ENCODE measurements at places on chromosomes 6 and 20.

GRCh38 chr6:42093582-42094329 lies 43.4 kb downstream of the TAF8 start:
- DNase-seq = no peak

GRCh38 chr6:146336191-146336590 lies 207.4 kb upstream of the RAB32 start:
- DNase-seq = no peak

DNA sequence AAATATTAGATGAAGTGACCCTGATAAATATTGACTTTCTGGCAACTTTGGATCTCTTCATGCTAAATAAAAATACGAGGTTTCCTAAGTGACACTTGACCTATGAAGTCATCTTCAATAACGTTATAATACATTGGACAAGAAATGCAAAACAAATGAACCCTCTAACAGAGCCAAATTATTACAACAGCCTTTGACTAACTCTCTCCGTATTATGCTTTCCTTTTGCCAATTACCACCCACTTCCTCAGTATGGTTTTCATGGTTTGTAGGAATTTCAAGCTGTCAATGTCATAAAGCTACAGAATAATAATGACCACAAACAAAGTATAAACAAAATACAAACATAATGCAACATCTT lies 210.5 kb downstream of the MOXD1 start:
- DNase-seq = no peak

DNA sequence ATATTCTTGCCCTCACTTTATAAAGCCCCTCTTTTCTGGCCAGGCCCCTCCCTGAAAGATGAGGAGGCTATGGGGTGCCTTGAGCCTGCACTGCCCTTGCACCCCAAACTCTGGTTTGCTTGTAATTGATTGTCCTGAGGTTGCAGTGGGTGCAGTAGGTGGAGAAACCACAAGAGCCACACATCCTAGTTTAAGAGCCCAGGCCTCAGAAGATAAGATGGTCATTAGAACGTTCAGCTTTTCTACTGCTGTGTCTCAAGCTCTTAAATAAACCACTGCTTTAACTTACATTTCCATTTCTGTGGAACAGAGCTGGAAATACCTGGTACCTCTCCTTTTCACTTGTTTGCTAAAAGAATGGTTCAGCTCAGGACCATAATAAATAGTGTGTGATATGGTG lies 9.0 kb downstream of the MRAP2 start:
- DNase-seq = no peak

DNA sequence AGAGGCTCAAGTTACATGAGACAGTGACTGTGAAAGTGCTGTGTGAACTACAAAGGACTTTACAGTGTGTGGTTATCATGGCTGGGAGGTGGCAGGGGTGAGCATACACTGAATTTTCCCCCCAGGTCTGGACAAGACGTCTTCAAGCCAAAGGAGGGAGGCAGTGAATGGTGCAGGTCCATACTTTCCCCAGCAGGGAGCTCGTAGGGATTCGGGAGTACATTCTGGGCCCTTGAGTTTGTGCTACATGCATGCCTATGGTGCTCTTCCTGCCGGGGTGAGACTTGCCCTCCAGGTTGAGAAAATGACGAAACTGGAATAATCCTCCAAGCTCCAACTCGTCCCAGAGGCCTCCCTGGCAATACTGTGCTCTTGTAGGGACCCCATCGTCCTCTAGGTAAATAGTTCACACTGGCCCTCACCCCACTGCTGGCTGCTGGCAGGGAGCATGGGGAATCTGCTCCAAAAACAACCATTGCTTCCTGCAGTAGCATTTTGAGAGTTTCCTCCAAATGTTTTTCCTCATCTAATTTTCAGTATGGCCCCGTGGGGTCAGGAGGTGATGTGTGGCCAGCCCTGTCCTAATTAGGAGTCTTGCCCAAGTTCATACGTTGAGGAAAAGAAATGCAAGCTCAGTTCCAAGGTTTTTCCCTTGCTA lies 57.6 kb downstream of the ZNF831 start:
- DNase-seq = no peak

DNA sequence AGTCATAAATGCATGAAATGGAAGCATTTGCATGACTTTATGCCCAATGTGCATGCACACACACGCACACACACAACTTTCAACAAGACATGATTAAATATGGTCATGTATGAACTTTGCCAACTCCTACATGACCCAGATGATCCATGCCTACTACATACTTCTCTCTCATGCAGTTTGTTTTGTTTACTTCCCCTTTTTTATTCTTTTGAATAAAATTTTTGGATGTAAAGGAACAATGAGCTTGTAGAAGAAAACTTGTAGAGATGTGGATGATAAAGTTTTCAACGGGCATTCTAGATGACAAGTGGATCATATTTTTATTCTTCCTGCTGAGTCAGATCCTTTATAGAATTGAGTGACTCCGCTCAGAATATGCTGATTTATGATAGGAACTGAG lies 50.8 kb upstream of the AIG1 start:
- DNase-seq = no peak

- no peak for DNase-seq
These were observed 18.2 kb downstream of the PPARD start for GRCh38 chr6:35360349-35361138.

DNA sequence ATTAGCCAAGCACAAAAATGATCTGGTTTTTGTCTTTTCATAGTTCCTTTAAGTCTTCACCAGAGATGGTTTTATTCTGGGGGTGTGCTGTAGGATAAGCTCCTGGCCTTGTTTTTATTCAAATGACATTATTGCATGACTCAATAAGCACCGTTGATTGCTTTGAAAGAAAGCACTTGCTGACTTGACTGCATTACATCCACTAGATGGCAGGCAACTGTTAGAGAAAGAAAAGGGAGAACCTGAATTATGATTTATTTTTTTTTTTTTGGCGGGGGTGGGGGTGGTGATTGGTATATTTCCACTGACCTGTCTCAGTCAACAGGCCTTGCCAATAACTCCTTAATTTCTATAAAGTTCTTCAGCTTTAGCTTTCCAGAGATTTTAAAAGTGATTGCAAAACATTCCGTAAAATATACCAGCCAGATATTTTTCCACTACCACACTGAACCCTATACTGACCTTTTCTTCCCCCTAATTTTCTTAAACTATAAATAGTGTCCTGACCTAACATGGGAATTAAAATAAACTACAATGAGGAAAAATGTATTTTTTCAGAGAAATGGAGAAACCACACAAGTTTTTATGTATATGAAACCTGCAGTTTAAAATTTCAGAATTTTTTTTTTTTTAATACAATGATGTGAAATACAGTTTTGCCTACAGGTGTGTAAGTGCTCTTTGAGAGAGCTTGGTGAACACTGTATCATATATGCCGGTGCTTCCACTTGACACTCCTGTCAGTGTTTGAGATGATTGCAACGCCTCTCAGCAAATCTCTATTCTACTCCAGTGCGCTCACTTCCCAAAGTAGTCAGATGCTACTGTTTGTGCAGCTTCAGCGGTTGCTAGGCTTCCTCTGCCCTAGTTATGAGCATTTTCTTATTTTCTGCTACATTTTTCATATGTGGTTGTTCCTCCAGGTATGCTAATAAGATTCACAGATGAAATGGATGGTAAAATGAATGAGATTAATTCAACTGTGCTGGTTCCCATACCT lies 274.3 kb downstream of the CD109 start:
- DNase-seq = no peak

- DNase-seq = no peak
These were observed 380.3 kb upstream of the JARID2 start for GRCh38 chr6:14865531-14866100.

DNA sequence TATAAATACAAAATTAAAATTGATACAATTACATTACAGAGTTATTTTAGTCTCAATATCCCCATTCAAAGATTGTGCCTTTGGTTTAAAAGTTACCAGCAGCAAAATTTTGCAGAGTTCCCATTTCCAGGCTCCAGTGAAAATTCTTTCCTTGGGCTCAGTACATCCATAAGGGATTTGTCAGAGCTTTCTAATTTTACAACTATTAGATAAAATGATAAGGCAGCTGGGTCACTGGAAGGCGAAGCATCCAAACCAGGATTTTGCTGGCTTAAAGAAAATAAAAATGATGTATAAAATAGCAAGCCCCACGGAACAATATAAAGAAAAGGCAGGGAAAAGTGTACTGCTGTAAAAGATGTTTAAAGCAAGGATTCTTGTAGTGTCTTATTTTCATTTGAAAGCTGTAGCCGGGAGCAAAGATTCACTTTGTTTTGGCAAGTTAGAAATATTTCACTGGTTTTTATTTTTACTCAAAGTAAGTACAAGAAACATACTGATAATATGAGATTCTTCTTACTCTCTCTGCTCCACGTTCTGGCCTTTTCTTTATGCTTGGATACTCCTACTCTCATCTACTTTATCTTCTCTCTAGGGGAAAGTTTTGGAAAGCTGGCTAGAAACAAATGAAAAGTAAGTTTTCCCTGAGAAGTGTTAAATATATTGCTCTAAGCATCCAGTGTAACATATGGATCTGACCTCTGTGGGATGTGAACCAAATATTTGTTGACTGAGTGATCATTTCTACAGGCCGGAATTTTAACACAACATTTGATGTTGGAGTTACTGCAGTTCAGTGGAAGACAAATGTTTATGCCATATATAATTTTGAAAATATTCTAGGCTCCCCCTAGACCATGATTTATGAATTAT lies 488.4 kb downstream of the PHF3 start:
- no peak for DNase-seq

DNA sequence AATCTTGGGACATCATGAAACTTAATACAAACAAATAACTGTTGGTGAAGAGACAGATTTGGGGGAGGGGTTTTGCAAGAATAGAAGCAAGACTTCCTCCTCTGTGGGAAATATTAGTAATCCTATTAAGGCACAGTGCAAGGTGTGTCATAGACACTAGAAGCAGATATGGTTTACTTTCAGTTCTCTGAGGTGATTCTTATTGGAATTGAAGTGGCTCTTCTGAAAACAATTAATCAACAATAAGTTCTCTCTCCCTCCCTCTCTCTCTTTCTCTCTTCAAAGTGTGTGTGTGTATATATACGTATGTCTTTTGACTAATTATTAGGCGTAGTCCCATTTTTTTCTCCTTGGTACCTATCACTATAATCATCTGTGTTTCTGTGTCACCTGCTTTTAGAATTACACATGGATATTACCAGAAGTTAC lies 99.8 kb downstream of the HIVEP2 start:
- no peak for DNase-seq

DNA sequence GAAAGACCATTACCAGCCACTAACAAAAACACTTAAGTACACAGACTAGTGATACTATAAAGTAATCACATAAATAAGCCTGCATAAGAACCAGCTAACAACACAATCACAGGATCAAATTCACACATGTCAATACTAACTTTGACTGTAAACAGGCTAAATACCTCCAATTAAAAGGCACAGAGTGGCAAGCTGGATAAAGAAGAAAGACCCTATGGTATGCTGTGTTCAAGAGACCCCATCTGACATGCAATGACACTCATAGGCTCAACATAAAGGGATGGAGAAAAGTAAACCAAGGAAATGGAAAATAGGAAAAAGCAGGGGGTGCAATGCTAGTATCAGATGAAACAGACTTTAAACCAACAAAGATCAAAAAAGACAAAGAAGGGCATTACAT lies 631.8 kb upstream of the NOX3 start:
- no peak for DNase-seq

DNA sequence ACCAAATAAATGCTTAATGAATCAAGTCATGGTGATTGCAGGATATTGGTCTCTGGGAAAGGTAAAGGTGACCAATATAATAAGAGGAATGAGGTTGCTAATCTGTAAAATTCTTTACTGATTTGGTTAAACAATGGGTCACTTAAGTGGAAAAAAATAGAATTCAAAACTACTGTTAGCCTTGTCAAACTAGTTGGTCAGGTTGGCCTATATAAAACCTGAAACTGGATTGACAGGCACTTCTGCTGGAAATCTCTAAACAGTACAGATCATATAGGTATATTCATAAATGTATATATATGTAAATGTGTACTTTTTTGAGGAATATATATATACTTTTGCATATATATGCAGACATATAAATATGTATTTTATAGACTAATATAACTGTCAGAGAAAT lies 19.7 kb downstream of the PLCB4 start:
- no peak for DNase-seq

DNA sequence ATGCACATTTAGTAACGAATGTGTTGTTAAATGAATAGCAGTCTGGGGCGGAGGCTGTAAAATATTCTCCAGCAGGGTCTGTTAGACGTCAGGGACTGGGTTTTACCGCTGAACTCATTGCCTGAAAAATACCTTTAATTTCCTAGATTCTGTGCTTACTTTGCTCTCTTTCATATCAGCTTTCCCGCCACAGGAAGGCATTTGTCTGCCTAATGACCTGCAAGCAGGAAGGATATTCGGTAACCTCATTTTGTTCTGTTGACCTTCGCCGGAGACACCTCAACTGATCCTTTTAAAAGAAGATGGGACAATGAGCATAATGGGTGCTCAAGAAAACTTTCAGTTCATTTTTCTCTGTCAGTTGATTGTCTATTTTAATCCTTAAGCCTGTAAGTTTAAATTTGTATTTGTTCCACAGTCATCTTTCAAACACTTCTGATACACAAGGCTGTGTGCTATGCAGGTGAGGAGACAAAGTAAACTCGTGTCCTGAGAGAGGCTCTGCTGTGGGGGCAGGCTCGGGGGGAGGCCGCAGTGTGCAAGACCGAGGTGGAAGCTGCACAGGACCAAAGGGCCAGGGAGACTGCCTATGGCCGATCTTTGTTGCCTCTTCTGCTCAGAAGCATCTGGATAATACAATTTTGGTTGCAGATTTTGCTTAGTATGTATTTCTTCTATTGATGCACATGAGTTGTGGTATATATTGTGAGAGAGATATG lies 27.4 kb upstream of the SIM1 start:
- no peak for DNase-seq

Data from stimulated activated CD8-positive, alpha-beta memory T cell treated with anti-CD3 and anti-CD28 coated beads, Interleukin-7, amount 100 ng/mL, for 4 hours (primary cell).